ENCODE measurements at places on chromosomes 11 and 22.

DNA sequence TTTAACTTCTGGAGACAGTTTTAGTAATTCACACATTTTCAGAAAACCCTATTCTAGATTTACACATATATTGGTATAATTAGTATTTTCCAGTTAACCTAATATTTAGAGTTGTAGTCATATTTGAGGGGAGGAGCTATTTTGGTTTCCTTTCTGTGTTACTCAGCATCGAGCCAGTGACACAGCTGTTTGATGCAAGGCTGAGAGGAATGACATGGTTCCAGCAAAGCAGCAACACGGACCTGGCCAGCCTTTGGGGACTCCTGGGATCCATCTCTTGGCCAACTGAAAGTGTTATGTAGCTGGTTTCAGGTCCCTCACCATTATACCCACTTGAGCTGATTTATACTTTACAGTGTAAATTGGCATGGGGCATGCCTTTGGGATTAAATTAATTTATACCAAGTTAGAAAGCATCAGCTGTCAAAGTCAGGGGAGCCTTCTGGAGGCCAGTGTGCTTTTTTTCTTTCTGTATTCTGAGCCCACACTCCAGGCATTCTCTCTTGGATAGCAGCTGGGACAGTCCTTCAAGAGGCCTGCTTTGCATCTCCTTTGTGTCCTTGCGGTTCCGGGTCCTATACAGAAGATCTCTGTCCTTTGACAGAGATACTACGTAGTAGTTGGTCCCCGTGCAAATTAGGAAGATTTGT lies 91.3 kb upstream of the SLC25A18 start:
- DNase-seq = no peak

DNA sequence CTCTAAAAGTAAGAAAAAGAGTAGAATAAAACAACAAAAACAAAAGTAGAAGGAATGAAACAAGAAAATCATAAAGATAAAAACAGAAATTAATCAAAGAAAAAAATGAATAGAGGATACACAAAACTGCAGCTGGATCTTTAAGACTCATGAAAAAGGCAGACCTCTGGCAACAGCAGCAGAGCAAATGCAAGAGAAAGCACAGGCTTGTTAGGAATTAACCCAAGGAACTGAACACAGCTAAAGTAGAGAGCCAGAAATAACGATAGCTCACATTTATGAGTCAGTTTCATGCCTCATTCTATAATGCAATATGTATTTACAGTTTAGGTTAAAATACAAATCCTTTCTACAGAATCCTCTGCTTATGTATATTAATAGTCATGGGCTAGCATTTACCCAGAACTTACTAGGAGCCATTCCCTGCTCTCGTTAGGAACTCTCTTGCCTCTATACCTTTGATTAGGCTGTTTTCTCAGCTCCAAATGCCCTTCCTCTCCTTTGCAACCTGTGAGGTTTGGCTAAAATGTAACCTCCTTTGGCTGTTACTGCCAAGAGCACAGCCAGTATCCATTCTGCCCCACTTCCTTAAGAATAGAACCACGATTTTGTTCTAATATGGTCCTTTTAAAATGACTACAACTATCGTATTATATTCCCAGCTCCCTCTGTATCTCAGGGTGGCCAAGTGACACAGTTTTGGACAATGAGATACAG lies 38.3 kb upstream of the NFAM1 start:
- no peak for DNase-seq

GRCh38 chr11:41459465-41460401 lies at the start of gene LRRC4C:
LRRC4C (minus strand) TSS chr11:41459652.
- DNase-seq = no peak

DNA sequence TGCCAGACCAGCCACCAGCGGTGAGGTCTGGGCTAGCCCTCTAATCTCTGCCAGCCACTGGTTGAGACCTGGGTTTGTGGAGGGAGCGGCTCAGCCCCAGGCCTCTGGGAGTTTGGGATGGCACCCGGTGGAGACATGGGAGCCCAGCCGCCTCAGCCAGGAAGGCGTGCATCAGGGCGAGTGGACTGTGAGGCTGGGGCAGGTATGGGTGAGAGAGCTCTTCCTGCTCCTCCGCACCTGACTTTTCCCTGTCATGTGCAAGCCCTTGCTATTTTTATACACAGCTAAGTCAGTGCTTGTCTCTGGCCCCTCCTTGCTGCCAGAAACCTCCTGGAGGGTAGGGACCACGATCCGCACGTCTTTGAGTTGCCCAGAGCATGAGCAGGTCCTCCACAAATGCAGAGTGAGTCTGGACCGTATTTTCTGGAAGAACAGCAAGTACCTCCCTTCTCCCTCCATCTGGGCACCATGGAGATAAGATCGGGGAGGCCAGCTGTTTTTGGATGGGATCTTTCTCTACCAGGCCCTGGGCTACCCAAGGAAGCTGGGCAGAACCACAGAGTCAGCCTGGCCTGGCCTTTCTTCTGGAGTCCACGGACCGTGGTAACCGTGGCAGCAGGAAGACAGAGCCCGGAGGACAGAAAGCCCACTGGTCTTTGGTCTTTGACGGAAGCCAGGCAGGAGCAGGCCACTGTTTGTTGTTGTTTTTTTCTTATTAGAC lies 53.3 kb downstream of the IGLL1 start:
- DNase-seq = no peak

- DNase-seq = peak; percentile 2
Measured at GRCh38 chr11:109326781-109327180, 95.2 kb upstream of the C11orf87 start.

GRCh38 chr22:36781656-36782627 lies 6.0 kb upstream of the IFT27 start:
- peak; percentile 11 for DNase-seq

Data from NCI-H1694 treated with DMSO at 0.1 percent for 48 hours (cell line).